GM18507 (cell line): ENCODE measurements at places on chromosomes 6 and 20.

DNA sequence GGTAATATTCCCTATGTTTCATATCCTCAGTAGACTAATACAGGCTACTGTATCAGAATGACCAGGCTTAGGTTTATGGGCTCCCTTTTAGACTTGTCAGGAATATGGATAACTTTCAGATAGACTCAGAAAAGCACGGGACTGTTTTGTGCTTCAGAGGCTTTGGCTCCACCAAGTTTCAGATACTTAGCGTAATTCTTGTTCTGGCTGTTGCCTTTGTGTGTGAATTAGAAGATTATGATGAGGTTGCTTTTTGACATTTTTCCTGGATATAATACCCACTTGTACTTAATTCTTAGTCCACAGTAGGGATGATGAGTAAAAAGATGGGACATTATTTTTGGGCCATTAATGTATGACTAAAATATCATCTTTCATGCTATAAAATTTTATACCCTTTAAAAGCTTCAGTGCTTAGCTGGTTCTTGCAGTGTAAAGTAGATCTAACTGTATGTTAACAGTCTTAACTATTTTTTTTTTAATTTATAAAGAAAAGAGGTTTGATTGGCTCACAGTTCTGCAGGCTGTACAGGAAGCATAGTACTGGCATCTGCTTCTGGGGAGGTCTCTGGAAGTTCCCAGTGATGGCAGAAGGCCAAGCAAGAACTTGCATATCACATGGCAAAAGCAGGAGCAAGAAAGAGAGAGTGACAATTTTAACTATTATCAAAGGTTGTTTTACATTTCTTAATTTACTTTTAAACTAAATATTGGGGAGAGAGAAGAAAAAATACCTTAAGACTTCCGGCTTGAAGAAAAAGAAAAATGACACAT, 120.7 kb downstream of the ZFAND3 start:
- no peak for DNase-seq

GRCh38 chr6:21559238-21559637, 34.3 kb upstream of the SOX4 start:
- no peak for DNase-seq

DNA sequence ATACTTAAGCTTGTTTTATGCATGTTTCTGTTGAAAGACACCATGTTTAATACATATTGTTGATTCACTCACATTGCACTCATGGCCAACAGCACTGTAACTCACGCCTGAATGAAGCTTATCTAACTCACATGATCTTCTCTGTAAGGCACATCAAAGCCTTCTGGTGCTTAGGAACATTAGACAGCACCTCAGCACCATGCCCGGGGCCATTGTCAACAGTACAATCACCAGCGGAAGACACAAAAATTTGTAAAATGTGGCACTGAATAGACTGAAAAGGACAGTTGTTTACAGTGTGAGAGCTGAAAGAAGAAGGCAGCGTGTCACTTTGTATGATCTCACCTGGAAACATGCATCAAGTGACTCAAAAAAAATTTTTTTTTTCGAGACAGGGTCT, 8.9 kb upstream of the TCF15 start:
- no peak for DNase-seq

DNA sequence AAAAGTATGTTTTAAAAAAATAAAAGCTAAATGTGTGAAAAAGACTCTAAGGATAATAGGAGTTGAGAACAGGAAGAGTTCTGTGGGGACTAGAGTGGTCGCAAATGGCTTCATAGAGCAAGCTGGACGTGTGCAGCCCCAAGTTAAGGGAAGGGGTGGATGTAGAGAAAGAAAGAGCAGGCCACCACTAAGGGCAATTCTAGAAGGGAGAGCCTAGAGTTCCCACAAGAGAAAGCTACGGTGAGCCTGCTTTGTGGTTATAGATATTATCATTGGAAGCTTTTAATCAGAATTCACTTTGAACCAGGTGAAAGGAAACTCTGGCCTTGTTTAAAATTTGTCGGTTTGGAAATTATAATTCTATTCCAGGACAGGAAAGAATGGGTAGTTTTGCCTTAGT, 101.6 kb downstream of the HIVEP2 start:
- no peak for DNase-seq

- DNase-seq: no peak
Observed at GRCh38 chr20:43849496-43850186, 65.0 kb upstream of the TOX2 start.

DNA sequence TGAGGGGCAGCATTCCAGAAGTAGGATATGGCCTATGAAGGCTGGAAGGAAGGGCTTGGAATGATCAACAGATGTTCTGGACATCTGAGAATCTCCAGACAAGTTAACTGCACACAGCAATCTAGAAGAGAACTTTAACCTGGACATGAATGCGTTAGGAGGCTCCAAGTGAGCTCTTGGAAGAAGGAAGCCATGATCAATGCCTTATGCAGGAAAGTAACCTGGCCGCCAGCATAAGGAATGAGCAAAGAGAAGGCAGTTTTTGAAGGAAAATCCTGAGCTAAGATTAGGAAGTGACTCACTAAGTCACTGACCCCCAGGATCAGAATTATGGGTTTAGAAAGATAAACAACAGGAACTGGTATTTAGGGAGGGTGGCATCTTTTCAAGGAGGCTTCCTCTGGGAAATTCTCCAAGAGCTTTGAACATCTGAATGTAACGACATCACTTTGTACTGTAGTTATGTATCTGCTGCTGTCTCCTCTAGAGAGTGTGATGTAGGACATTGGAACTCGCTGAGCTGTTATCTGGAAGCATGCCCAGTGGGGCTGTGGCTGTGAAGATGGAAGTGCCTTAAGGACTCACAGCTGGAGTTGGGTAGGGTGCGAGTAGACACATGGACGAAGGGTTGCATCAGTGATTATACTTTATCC, 236.8 kb downstream of the PACRG start:
- DNase-seq: no peak

- DNase-seq: no peak
Observed at GRCh38 chr6:27838945-27839625, 73.1 kb downstream of the OR2B2 start.

DNA sequence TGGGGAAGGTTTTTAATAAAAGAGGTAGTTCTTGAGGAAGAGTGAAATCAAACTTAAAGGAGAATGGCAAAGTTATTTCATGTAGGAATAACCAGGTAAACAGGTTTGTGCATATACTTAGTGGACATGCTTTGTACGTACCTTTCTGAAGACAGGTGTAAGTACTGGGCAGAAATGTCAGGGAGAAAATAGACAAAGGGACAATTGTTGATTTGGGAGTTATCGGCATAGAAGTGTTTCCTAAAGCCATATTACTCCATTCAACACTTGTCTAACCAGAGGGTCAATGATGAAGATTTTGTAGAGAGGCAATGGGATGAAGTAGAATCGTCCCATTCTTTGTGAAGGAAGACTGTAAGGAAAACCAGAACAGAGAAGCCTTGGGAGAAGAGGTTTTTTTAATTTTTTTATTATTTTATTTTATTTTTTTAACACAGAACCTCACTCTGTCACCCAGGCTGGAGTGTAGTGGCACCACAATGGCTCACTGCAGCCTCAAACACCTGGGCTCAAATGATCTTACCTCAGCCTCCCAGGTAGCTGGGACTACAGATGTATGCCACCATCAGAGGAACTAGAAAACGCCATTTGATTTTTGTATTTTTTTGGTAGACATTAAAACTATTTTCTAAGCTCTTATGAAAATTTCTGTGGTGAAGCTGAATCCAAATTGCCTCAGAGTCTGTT, 18.0 kb downstream of the SMAP1 start:
- no peak for DNase-seq

- DNase-seq: no peak
Observed at GRCh38 chr6:117491916-117492315, 9.4 kb downstream of the DCBLD1 start.

DNA sequence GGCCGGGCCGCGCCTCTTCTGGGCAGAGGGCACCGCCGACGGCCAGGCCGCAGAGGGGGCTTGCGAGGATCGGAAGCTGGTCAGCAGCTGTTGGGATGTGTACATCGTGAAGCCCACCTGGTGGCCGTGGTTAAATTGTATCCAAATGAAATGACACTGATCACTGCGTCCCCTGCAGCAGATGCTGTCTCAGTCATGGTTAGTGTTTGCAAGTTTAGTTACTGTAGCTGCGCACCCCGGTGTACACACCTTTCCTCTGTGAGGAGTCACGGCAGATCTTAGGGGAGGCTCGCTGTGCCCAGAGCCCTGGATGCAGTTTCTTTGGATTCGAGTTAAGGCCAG, 653 bp downstream of the NAA20 start:
- DNase-seq: no peak

- no peak for DNase-seq
Observed at GRCh38 chr6:156634048-156634447, 143.1 kb upstream of the ARID1B start.

DNA sequence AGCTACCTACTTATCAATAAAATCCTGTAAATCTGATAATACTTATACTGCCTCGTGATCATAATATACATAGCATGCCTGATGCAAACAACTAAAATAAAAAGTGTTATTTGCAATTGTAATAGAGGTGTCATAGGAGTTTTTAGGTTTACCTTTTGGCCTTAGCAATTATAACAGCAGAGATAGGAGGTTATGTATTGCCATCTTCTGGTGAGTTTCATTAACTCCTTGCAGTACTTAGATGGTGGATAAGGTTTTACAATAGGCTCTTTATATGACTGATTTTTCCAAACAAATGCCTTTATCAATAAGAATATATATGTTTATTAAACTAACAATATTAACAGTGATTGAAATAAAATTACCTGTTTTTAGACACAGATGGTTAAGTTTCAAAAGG, 27.8 kb upstream of the MYCT1 start:
- no peak for DNase-seq

GRCh38 chr20:40960521-40960956, 68.1 kb upstream of the TOP1 start:
- DNase-seq: no peak

- no peak for DNase-seq
Observed at GRCh38 chr6:138593124-138593877, 94.0 kb upstream of the NHSL1 start.

DNA sequence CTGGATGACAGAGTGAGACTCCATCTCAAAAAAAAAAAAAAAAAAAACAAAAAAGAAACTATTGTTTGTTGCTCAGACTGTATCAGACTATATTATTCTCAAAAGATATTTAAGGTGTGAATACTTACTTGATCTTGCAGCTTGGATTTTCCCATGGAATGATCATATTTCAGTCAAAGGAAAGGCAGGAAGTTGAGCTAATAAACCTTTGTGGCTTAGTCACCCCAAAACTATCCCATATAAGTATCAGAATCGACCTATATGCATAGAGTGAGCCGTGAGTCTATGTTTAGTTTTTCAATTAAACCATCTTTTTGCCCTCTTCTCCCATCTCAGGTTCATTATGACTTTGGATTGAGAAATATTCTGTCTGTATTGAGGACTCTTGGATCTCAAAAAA, 152.6 kb downstream of the DNAH8 start:
- no peak for DNase-seq

- no peak for DNase-seq
Observed at GRCh38 chr20:38217791-38218565, 42.6 kb downstream of the KIAA1755 start.

- no peak for DNase-seq
Observed at GRCh38 chr6:166579237-166579850, 7.1 kb downstream of the RAMACL start.

DNA sequence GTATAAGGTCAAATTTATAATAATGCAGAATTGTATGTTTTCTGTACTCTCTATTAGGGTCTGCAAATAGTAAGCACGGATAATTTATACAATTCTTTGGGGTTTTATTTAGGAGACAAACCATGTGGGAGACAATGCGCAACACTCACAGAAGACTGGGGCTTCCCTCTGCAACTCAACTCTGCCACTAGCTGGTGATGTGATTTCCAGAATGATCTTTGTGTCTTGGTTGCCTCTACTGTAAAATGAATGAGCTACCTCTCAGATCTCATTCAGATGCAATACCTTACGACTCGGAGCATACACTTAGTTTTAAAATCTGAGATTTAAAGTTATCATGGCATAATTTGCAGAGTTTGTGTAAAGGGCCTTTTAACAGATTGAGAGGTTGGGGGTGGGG, 6.4 kb downstream of the MAN1A1 start:
- no peak for DNase-seq

DNA sequence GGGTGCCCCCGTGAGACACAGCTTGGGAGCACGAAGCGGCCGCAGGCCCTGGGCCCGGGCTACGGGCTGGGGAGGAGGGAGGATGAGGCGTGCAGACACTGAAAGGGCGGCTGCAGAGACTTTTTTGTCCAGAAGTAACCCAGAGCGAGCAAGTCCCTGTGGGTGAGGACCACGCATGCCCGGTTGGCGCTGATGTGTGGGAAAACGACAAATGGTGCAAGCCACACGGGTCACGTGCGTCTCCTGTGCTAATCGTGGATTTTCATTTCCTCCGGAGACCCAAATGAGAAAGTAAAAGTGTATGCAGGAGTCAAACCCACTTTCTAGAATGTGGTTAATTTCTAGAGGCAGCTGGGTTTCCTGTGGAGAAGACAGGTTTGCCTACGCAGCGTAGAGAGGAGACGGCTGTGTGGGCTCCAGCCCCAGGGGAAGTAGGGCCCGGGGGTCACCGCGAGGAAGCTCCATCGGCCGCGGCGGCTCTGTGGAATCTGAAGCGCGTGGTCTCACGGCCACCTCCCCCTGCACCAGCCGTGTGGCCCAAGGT, 19.0 kb downstream of the DLL1 start:
- DNase-seq: peak; percentile 81

DNA sequence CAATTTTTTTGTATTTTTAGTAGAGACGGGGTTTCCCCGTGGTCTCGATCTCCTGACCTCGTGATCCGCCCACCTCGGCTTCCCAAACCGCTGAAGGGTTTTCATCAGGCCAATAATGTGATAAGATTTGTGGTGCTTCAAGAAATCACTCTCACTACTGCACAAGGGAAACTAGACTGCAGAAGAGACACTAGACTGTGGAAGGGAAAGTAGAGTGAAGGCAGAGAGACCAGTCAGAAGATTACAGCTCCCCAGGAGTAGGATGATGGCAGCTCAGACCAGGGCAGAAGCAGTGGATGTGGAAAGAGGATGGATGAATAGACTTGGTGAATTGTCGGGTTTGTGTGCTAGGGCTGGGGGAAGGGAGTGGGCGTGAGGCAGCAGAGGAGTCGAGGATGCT, 48.0 kb upstream of the GTSF1L start:
- no peak for DNase-seq

DNA sequence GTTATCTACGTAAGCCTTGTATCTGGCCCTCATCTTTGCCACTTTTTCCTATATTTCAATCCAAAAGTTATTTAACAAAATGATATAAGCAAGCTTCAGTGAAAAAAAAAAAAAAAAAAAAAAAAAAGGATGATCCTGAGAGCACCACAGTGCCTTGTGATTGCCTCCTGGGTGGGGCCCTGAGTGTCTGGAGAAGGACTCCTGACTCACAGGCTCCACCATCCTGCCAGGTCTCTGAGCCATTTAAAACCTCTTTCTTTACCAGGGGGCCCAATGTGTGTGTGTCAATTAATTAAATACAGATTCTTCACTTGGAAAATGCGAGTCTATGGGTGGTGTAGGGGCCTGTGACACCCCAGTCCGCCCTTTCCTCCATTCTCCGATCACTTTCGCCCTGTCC, 105.2 kb downstream of the SMOC2 start:
- DNase-seq: no peak

DNA sequence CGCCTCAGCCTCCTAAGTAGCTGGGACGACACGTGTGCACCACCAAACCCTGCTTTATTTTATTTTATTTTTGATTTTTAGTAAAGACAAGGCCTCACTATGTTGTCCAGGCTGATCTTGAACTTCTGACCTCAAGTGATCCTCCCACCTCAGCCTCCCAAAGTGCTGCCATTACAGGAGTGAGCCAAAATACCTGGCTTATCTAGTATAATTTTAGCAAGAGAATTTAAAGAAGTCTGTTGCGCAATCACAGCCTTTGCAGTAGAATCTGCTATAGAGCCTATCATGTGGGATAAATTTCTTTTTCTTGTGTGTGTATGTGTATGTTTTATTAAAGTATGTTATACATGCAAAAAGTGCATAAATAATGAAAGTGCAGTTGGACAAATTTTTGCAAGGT, 92.1 kb upstream of the ANKEF1 start:
- no peak for DNase-seq
